H1 (cell line): ENCODE measurements at places on chromosomes 7 and 10. TPM values are rescaled to one million over a fixed set of nuclear protein-coding genes. Genes with fewer than 3 reads are reported as not detected.

OR6B1 gene
- total RNA-seq: not detected in 2 replicates

DNA sequence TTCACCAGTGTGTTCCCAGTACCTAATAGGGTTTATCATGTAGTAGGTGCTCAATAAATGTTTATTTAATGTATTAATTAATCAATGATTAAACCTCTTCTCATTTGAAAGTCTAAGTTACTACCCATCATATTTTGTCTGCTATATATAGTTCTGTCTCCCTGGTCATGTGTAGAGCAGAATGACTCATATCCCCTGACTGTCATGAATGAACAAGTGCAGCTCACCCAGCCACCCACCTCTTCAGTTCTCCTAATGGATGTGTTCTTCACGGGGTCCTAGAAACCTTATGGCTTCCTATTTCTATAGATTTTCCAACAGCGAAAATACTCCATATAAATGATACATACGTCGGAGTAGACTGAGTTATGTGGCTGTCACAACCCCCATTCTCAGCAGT lies 64.5 kb downstream of the HIF1AN start:
- H3K36me3 ChIP-seq: no peaks in the 10 kb centered on the region
- no peak for DNase-seq
- H3K27me3 ChIP-seq: no peaks in the 10 kb centered on the region
- no peaks in the 10 kb centered on the region for H3K4me1 ChIP-seq
- no peak overlapping the region for H3K27ac ChIP-seq
- H3K4me3 ChIP-seq: no peak overlapping the region

CTAGE8 gene
- not detected in 2 replicates for total RNA-seq

TAS2R4 gene
- total RNA-seq: 1.3 TPM in 2 replicates

GRCh38 chr10:69375307-69376151 lies 41.2 kb downstream of the TACR2 start:
- peak overlapping the region; percentile 51; the same call in 1 of the 2 replicates for H3K27ac ChIP-seq
- H3K27me3 ChIP-seq: no peaks in the 10 kb centered on the region
- peaks cover 30% of the 10 kb centered on the region for H3K36me3 ChIP-seq
